ENCODE measurements at places on chromosomes 6 and 20.

- no peaks in the 10 kb centered on the region for H3K36me3 ChIP-seq
- H3K27me3 ChIP-seq = no peaks in the 10 kb centered on the region
- H3K27ac ChIP-seq = no peak overlapping the region
These were observed 3.0 kb downstream of the SLC25A27 start for GRCh38 chr6:46655803-46656202.

GRCh38 chr6:41536795-41537758 is 9.1 kb upstream of the FOXP4 start:
- DNase-seq = no peak
- H3K27me3 ChIP-seq = no peaks in the 10 kb centered on the region
- peaks cover 18% of the 10 kb centered on the region for H3K4me1 ChIP-seq
- no peak overlapping the region for H3K27ac ChIP-seq
- no peaks in the 10 kb centered on the region for H3K36me3 ChIP-seq

GRCh38 chr6:170288091-170288631 is 2.7 kb downstream of the DLL1 start:
- peaks cover 4% of the 10 kb centered on the region for H3K4me1 ChIP-seq
- DNase-seq = no peak
- no peak overlapping the region for H3K4me3 ChIP-seq
- no peaks in the 10 kb centered on the region for H3K27me3 ChIP-seq

- no peaks in the 10 kb centered on the region for H3K36me3 ChIP-seq
- peak overlapping the region; percentile 92 for H3K4me3 ChIP-seq
- H3K4me1 ChIP-seq = peaks cover 11% of the 10 kb centered on the region
- no peaks in the 10 kb centered on the region for H3K27me3 ChIP-seq
- DNase-seq = peak; percentile 66
These were observed 309 bp upstream of the ABRACL start for GRCh38 chr6:139028215-139028657.

- no peak overlapping the region for H3K27ac ChIP-seq
- no peaks in the 10 kb centered on the region for H3K27me3 ChIP-seq
- H3K4me3 ChIP-seq = no peak overlapping the region
- no peaks in the 10 kb centered on the region for H3K4me1 ChIP-seq
These were observed 20.5 kb upstream of the AAR2 start for GRCh38 chr20:36215778-36216177.

GRCh38 chr6:53429401-53429800 is 80.7 kb upstream of the ELOVL5 start:
- no peaks in the 10 kb centered on the region for H3K36me3 ChIP-seq
- H3K27me3 ChIP-seq = no peaks in the 10 kb centered on the region
- H3K4me1 ChIP-seq = peaks cover 3% of the 10 kb centered on the region
- H3K27ac ChIP-seq = no peak overlapping the region

DNA sequence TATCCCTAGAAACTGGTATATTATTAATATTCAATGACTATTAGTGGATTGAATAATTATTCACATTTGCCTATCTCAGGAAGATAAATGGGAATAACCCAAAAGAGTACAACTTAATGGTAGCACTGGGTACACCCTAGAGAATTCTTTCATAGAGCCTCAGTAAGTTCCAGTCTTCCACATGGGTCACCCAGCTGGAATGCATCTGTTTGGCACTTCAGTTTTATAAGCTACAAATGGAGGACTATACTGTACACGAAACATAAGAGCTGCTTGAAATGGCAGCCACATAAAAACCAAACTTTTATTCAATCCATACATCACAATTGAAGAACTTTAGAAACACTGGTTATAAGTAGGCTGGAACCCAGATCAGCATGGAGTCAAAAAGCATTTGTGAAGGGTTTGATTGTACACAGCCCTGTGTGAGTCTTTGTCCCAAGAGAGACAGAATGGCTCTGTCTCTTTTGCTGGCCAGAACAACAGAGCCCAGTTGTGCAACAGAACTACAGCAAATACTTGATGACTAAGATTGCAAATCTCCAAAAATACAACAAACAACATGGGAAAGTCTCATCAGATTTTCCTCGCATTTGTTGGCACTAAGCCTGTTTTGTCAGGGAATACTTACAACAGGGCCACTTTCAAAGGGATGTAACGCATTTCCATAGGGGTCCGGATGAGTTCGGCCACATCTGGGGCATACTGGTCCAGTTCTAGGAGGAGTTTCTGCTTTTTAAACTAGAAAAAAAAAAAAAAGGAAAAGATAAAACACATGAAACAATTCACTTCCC is 39.5 kb downstream of the PIGU start:
- peaks cover 56% of the 10 kb centered on the region for H3K36me3 ChIP-seq
- no peaks in the 10 kb centered on the region for H3K27me3 ChIP-seq
- DNase-seq = no peak
- no peak overlapping the region for H3K4me3 ChIP-seq

DNA sequence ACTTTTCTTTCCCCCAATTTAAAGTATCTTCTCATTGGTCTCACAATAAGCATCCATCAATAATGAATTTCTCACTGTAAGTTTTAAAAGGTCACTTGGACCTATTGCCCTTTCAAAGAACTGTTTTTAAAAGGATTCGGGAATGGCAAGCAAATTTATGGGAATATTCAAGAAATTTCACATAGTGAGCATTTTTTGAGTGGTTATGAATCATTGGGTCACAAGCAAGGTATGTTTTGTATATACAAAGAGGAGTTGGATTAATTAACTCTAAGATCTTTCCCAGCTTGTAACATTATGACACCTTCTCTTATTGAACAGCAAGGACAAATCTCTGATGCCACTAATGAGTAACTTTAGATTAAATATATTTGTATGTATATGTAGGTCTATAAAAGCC is 165.0 kb downstream of the MOXD1 start:
- H3K27me3 ChIP-seq = peaks cover 4% of the 10 kb centered on the region
- no peak overlapping the region for H3K4me3 ChIP-seq
- no peak overlapping the region for H3K27ac ChIP-seq
- DNase-seq = no peak
- peaks cover 9% of the 10 kb centered on the region for H3K4me1 ChIP-seq

GRCh38 chr6:109441069-109441816 is 719 bp downstream of the SMPD2 start:
- peaks cover 9% of the 10 kb centered on the region for H3K4me1 ChIP-seq
- no peak for DNase-seq
- peaks cover 22% of the 10 kb centered on the region for H3K36me3 ChIP-seq
- H3K4me3 ChIP-seq = peak overlapping the region; percentile 75
- H3K27ac ChIP-seq = peak overlapping the region; percentile 36

- H3K4me3 ChIP-seq = no peak overlapping the region
- no peaks in the 10 kb centered on the region for H3K36me3 ChIP-seq
- no peaks in the 10 kb centered on the region for H3K27me3 ChIP-seq
- no peak for DNase-seq
These were observed 79.7 kb downstream of the SYNJ2 start for GRCh38 chr6:158061361-158061708.

GRCh38 chr6:31765910-31766794 is 3.7 kb downstream of the SAPCD1 start:
- peaks cover 12% of the 10 kb centered on the region for H3K36me3 ChIP-seq
- H3K27ac ChIP-seq = no peak overlapping the region
- no peak for DNase-seq
- H3K4me3 ChIP-seq = no peak overlapping the region
- no peaks in the 10 kb centered on the region for H3K27me3 ChIP-seq

DNA sequence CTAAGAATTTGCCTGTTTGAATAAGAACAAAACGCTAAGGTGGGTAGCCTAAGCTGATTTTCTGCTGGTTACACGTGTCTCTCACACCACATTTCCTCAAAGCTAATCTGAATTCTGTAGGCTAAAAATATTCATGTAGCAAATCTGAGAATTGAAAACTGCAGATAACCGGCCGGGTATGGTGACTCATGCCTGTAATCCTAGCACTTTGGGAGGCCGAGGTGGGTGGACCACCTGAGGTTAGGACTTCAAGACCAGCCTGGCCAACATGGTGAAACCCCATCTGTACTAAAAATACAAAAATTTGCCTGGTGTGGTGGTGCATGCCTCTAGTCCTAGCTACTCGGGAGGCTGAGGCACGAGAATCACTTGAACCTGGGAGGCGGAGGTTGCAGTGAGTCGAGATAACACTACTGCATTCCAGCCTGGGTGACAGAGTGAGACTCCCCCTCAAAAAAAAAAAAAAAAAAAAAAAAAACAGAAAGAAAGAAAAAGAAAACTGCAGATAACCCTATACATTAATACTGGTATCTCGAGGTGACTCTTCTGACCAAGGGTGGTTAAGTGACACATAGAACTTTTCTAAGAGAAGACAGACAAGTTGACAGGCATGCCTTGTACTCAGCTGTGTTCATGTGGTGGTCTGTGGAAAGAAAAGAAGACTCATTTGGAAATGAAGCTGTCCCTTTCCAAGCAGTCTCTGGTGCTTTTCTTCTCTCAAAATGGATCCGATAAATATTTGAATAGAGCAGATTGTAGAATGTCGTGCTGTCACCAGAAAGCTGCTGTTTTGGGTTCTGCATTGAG is 24.7 kb upstream of the ASXL1 start:
- no peaks in the 10 kb centered on the region for H3K27me3 ChIP-seq
- no peak overlapping the region for H3K4me3 ChIP-seq
- H3K36me3 ChIP-seq = peaks cover 38% of the 10 kb centered on the region
- no peak overlapping the region for H3K27ac ChIP-seq
- H3K4me1 ChIP-seq = peaks cover 8% of the 10 kb centered on the region
- DNase-seq = peak; percentile 29

- H3K27me3 ChIP-seq = no peaks in the 10 kb centered on the region
- H3K4me3 ChIP-seq = no peak overlapping the region
- H3K36me3 ChIP-seq = no peaks in the 10 kb centered on the region
- no peak overlapping the region for H3K27ac ChIP-seq
These were observed 27.1 kb upstream of the TASP1 start for GRCh38 chr20:13665709-13666395.

DNA sequence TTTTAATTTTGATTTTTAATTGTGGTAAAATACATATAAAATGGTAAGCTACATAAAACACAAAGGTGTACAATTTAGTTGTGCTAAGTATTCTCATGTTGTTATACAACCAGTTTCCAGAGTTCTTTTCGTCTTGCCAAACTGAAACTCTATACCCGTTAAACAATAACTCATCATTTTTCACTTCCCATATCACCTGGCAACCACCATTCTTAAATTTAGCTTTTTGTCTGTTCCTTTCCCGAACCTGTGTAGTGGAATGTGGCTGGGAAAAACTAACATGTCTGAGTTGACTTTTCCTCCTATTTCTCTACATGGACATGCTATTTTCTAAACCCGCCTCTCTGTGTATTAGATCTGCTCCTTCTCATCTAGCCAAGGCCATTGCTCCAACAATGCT is 27.6 kb downstream of the RPRD1B start:
- peak overlapping the region; percentile 22 for H3K27ac ChIP-seq
- no peak overlapping the region for H3K4me3 ChIP-seq
- peaks cover 98% of the 10 kb centered on the region for H3K36me3 ChIP-seq
- H3K4me1 ChIP-seq = peaks cover 22% of the 10 kb centered on the region
- H3K27me3 ChIP-seq = no peaks in the 10 kb centered on the region

- H3K36me3 ChIP-seq = peaks cover 37% of the 10 kb centered on the region
- no peak overlapping the region for H3K27ac ChIP-seq
- H3K4me1 ChIP-seq = peaks cover 2% of the 10 kb centered on the region
- no peak overlapping the region for H3K4me3 ChIP-seq
- H3K27me3 ChIP-seq = no peaks in the 10 kb centered on the region
- DNase-seq = no peak
These were observed 14.9 kb upstream of the MATN4 start for GRCh38 chr20:45322952-45323383.

- H3K27ac ChIP-seq = no peak overlapping the region
- no peaks in the 10 kb centered on the region for H3K27me3 ChIP-seq
- no peak overlapping the region for H3K4me3 ChIP-seq
- H3K36me3 ChIP-seq = no peaks in the 10 kb centered on the region
- no peaks in the 10 kb centered on the region for H3K4me1 ChIP-seq
These were observed 7.4 kb upstream of the PNRC1 start for GRCh38 chr6:89073014-89073620.

DNA sequence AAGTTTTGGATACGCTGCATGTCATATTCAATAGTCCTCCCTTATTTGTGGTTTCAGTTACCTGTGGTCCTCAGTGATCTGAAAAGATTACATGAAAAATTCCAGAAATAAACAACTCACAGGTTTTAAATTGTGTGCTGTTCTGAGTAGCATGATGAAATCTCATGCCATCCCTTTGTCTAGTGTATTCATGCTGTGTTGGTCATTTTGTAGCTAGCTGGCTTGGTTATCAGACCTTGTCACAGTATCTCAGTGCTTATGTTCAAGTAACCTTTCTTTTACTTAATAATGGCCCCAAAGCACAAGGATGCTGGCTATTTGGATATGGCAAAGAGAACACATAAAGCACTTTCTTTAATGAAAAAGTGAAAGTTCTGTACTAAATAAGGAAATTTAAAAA is 78.3 kb downstream of the FUT9 start:
- H3K36me3 ChIP-seq = no peaks in the 10 kb centered on the region
- DNase-seq = no peak
- H3K27me3 ChIP-seq = no peaks in the 10 kb centered on the region
- H3K4me1 ChIP-seq = no peaks in the 10 kb centered on the region

DNA sequence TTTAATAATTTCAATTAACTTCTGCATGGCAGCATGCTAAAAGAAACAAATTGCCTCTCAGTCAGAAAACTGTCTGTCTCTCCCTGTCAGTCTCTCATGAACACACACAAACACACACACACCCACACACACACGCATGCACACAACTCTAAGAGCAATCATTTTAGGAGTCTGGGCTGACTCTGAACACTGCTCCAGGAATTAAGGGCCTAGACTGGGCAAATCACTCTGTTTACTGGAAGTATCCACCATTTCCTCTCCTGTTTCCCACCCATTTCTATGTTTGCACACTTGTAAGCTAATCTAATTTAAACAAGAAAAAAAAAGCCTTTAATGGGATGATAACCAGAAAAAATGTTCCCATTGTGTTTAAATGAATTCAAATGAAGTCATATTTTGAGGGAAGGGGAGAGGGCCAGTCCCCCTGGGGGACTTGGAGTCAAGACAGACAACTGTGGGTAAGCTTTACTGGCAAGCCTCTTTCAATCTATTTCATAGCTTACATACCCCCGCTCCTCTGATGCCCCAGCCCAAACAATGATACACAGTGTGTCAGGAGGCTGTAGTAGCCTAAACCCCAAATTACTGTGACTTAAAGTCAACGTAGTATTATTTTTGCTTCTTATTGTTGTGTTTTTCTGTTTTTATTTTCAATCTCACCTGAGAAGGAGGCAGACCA is 447.8 kb upstream of the FLRT3 start:
- peaks cover 7% of the 10 kb centered on the region for H3K4me1 ChIP-seq
- no peaks in the 10 kb centered on the region for H3K27me3 ChIP-seq
- no peak overlapping the region for H3K4me3 ChIP-seq
- H3K36me3 ChIP-seq = no peaks in the 10 kb centered on the region
- no peak overlapping the region for H3K27ac ChIP-seq

DNA sequence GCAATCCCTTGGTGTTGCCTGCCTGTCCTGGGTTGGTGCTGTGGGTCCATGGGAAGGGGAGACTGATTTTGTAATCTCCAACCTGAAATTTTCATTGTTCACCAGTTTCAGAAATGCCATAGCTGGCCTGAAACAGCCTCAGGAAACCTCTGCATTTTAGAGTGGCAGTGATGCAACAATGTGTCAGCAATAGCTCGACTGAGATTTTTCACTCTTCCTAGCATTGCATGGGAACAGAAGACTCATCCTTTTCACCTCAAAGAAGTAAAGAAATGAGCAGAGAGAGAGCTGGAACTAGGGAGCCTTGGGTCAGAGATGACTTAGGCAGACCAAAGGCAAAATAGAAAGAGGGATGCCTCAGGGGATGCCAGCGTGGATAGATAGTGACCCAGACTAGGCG is 23.7 kb upstream of the TMEM14A start:
- H3K4me3 ChIP-seq = no peak overlapping the region
- no peaks in the 10 kb centered on the region for H3K27me3 ChIP-seq
- peak overlapping the region; percentile 9 for H3K27ac ChIP-seq
- H3K36me3 ChIP-seq = no peaks in the 10 kb centered on the region

Measured in RWPE2 (cell line).